ENCODE measurements at places on chromosomes 5 and 9. TPM values are rescaled to one million over a fixed set of nuclear protein-coding genes. Genes with fewer than 3 reads are reported as not detected.

DNA sequence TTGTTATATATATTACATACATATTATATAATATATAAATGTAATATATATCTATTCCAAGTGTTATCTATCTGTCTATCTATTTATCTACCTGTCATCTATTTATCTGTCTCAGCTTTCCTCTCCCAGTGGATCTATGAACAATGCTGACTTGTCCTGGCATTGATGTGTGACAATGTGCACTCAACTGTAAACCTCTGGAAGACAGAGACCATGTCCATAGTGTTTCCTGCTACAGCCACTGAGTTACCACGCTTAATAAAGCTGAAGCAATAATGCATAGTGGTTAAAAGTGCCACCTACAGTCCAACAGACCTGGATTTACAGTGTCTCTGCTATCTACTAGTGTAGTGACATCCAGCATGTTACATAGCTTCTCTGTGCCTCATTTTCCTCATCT lies 57.2 kb upstream of the TMED7 start:
- no peak for DNase-seq

Gene SV2C
- total RNA-seq, result not detected

DNA sequence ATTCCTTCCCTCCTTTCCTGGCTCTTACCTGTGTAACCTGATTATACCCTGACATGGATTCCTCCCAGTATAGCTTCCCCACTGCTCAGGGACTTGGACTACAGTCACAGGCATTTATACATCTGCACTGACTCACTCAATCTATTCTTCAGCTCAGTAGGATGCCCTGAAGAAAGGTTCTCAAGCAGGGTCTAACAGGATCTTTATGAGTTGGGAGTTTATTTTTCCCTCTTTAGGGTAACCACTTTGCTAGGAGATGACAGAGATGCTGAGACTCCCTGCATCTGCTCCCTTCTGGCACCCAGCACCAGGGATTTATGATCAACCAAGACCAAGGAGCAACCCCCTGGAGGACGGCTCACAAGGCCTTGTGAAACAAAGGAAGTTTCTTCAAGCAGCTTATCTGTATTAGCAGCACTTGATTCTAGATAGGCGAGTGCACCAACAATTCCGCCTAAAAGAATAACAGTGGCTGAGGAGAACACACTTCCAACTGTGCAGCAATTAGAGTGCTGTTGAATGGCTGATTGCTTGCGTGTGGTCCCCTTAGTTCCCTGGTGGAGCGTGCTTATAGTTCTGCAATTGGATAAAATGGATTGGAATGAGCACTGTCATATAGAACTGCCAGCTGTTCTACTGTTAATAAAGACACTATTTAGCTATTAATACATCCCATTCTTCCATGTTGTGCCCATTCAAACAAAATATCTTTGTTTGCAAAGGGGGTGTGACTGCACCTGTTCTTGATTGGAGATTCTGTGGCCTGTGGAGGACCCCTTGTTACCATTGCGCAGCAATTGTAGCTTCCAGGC lies 482.6 kb downstream of the ZNF608 start:
- DNase-seq, result no peak

Gene SLC1A1
- total RNA-seq, result 14.7 TPM

Gene DPH7
- 25.5 TPM for total RNA-seq

DNA sequence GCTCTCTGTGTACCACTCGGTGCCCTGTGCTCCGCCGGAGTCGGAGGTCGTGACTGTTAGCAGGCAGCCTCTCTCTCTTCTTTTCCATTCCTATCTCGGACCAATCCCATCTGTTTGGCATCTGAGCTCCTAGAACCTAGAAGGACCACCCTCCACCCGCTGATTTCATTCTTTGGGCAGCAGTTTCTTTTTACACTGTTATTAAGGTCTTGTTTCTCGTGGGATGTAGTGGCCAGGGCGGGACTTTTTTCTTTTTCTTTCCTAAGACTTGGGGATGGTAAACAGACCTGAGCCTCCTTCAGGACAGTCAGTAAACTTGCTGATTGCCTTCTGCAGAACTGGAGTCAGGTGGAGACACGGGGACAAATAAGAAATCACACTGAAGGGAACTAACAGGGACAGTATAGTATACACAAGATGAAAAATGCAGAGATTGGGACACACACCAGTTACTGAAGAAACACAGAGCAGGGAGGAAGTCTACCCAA lies 500 bp downstream of the URM1 start:
- DNase-seq, result no peak

GRCh38 chr9:76032797-76033373 lies 142.4 kb downstream of the PCSK5 start:
- DNase-seq, result no peak

GRCh38 chr9:124869986-124870560 lies 8.1 kb downstream of the ARPC5L start:
- peak; percentile 41 for DNase-seq

GRCh38 chr9:89482901-89483361 lies 15.0 kb downstream of the SEMA4D start:
- no peak for DNase-seq

Gene IL9
- total RNA-seq, result not detected

DNA sequence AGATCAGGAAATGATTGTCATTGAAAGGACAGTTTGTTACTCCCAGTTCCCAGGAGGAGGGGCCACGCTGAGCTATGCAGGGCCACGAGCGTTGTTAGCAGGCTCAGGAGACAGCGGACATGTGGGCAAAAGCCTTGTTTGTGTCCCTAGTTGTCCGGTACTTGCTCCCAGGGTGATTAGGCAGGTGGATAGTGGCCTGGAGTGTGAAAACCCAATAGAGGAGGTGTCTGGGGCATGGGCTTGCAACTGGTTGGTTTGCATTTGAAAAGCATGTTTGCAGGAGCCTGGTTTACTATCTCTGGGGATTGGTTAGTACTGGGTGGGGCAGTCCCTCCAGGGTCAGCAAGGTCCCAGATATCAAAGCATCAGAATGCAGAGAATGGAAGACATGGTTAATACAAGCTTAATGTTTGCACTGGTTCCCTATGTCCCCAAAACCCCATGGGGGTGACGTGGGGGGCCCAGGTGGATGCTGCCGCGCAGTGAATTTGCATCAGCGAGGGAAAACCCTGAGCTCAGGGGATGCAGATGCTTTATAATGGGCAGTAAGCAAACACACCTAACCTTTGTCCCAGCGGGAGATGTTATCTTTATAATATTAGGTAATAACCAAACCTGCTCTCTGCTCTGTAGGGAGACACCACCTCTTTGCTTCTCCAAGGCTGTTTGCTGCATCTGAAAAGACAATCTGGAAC lies 39.7 kb downstream of the ROPN1L start:
- DNase-seq, result no peak

- peak; percentile 41 for DNase-seq
These were observed 257.8 kb downstream of the TRIM32 start for GRCh38 chr9:116944714-116945534.

Gene BHMT
- not detected for total RNA-seq

- no peak for DNase-seq
These were observed 714.9 kb upstream of the MEF2C start for GRCh38 chr5:89597878-89598277.

GRCh38 chr5:122699201-122699600 lies 75.7 kb upstream of the SNX2 start:
- no peak for DNase-seq

DNA sequence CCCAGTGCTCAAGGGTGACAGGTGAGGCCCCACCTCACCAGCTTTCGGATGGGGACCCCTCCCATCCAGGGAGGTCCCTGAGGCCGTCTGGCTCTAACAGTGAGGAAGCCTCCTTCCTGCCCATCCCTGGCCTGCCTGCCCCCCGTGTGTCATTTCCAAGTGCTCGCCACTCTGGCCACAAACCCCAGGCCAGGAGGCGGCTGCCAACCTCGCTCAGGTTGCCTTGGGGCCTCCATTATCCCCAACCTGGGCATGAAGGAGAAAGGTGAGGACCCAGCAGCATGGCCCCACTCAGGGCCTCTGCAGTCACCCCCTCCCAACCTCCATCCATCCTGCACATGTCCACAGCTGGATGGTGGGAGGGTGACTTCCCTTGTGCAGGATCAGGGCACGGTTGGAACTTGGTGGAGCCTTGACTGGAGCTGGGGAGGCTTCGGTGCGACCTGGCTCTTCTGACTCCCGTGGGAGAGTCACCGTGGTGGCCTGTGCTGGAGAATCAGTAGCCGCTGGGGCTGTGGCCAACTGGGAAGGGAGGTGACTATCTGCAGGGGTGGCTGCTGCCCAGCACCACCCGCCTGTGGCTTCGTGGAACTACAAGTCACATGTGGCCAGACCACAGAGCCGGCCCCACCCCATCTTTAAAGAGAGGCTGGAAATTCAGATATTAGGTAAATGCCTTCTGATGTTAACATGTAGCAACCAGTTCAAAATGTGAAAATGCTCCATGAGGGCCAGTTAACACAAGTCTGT lies 37.5 kb upstream of the GFPT2 start:
- DNase-seq, result no peak

DNA sequence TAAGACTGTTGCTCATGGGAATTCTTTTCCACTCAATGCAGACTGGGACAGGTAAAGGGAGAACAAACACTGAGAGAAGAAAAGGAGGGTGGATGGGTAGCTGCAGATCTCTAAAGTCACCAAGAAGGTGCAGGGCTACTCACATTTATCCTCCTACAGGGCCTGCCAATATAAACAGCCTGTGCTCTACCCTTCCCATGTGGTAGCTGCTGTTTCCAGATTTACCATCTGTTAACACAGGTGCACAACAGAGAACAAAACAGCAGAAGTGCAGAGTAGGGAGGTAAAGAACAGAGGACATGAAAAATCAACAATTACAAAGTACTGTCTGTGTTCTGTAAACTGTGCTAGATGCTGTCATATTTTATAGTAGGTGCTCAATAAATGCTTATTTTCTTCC lies 26.0 kb downstream of the JAKMIP2 start:
- DNase-seq, result no peak

GRCh38 chr5:20470997-20471396 lies 483.0 kb upstream of the CDH18 start:
- DNase-seq, result no peak

Gene PCDHGB1
- 4.9 TPM for total RNA-seq

GRCh38 chr5:149227168-149227826 lies 44.4 kb upstream of the AFAP1L1 start:
- DNase-seq, result peak; percentile 97

Gene NDUFS6
- 60.0 TPM for total RNA-seq

DNA sequence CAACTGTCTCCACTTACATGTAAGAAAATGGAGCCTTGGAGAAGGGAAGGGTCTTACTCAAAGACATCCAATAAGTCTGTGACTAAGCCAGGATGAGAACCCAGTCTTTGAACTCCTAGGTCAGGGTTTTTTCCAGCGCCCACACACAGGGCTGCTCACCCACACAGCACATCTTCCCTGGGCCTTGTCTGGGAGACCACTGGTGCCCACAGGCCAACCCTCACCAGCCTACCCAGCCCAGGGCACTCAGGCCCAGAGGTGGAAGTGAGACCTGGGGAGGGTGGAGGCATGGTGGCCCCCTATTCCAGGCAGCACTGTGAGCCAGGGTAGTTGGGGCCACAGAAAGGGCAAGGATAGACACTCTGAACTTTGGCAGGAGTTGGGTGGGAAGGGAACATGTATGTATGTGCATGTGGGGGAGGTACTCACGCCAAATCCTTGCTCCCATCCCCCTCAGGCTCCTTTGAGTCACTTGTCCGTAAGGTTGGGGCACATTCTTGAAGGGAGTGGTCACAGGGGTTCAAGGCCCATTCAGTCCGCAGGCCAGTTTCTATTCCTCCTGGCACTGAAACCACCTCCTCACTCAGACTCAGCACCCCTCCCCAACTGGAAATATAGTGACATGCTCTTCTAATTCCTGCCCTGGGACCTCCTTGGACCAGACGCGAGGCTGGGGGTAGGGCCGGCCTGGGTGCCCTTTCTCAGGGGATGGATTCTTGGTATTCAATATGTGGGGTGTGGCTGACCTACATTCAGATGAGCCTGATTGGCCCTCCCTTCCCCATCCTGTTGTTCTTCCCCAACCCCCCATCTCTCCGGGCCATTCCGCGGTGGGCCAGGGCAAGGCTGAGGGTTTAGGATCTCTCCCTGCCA lies 2.9 kb upstream of the SLC4A9 start:
- no peak for DNase-seq

GRCh38 chr5:160084144-160084543 lies 35.1 kb downstream of the PWWP2A start:
- no peak for DNase-seq

All from M059J (cell line).